Stimulated activated CD4-positive, alpha-beta T cell treated with anti-CD3 and anti-CD28 coated beads, Interleukin-15, amount 100 ng/mL, for 1 hour (primary cell): ENCODE measurements at places on chromosomes 4 and X.

- DNase-seq: no peak
Observed at GRCh38 chr4:46392421-46392820, 2.5 kb upstream of the GABRA2 start.

- DNase-seq: peak; percentile 39
Observed at GRCh38 chr4:173370130-173370476, 651 bp upstream of the SAP30 start.

DNA sequence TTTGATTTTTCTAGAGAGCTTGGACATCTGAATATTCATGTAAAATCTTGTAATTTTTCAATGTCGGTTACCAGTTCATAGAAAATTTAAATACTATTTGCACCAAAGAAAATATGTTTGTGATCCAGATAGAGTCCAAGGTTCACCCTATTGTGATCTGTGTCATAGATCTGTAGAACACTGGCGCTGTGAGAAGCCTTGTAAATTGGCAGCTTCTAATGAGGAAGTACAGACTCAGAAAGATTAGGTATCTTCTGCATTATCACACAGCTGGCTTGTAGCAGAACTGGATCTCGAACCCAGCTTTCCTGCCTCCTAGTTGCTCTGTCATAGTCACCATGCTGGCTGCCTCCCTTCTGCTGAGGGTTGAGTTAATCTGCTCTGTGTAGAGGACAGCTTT, 106.5 kb upstream of the PAK3 start:
- no peak for DNase-seq

- DNase-seq: no peak
Observed at GRCh38 chr4:83113429-83113786, 1.1 kb downstream of the PLAC8 start.

GRCh38 chr4:170051402-170051801, 25.2 kb upstream of the MFAP3L start:
- no peak for DNase-seq

GRCh38 chrX:9252182-9252581, 212.7 kb upstream of the TBL1X start:
- DNase-seq: no peak

DNA sequence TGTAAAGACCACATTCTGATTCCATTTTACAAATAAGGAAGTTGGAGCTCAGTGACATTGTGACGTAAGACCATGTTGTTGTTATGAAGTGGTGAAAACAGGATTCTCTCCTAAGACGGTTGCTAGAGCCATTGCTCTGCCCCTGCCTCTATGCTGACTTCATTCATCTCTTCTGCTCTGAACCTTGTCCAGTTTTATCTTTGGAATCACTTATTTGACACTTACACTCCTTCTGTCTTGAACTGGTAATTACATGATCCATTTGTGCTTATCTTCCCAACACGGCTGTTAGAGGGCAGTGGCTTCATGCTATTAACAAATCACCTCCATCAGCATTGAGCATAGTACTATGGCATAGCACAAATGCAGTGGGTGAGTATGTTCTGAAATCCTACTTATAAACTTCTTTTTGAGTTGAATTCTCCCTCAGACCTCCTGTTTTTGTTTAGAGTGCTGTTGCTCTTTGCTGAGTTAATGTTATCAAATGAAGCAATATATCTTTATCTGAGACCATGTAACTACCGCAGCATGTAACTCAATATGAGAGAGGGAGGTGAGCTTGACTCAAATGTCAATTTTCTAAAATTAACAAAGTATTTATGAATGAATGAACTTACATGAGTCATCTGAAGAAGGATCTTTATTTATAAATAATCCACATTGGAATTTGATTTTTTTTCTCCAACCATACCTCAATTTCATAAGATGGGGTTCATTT, 177.8 kb downstream of the RASL11B start:
- DNase-seq: no peak

- DNase-seq: no peak
Observed at GRCh38 chr4:145552181-145552822, 66.9 kb upstream of the MMAA start.

- DNase-seq: no peak
Observed at GRCh38 chrX:19121898-19122640, at the start of gene ADGRG2. TSS of gene ADGRG2 (minus strand) at chrX:19122468. CDS start at chrX:19068834, 53,634 bp downstream.

DNA sequence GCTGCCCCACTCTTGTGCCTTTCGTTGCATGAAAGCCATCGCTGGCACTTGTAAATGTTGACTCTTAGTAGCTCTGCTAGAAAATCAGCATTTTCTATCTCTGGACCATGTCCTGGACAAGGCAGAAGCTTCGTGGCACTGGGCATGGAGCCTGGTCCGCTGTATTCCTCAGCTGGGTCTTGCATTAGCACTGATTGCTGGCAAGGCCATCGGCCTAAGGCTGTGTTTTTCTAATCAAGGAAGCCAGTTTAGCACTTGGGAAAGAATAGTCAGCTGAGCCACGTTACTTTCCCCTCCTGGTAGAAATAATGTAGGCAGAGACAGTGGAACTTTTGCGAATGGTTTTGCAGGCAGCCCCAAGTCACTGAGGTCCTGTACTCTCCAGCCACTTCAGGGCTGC, 180.2 kb upstream of the EOLA2 start:
- DNase-seq: no peak

- no peak for DNase-seq
Observed at GRCh38 chr4:1310796-1311631, 21.3 kb downstream of the MAEA start.

GRCh38 chr4:96342790-96343455, 503.0 kb downstream of the PDHA2 start:
- DNase-seq: no peak

DNA sequence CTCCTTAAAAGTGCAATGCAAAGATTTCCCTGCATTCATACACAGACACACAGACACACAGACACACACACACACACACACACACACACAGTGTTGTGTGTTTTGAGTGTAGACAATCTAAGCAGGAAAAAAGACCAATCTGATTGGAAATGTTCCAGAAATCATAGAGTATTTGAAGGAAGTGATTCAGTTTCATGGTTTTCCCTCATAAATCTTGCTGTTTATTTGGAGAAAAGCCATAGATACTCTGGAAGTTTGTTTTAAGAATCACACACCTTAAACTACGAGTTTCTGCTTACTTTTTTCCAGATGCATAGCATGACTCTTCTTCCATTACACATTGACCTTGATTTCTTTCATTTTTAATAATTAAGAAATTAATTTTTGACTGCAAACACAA, 298.5 kb upstream of the BMP3 start:
- DNase-seq: no peak

DNA sequence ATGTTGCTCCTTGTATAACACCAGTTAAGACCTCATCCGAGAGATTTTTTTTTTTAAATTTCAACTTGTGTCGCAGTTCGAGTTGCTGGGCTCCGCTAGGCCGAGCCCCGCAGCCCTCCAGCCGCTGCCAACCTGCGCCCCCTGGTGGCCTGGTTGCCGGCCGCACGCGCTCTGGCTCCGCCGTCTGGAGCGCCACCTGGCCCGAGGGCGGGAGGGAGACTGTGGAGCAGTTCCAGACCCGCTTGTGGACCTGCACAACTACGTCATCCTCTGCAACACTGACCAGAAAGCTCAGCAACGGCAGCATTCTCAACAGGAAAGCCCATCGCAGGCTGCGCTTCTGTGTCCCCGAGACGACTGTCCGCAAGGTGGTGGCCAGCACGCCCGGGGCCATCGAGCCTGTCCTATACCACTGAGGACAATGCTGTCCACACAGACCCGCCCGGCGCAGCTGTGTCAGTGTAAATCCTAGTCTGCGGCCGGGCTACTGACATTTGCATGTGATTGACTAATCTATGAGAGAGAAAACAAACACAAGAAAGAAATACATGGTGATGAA, 39.1 kb downstream of the ARL9 start:
- peak; percentile 73 for DNase-seq

GRCh38 chr4:42533042-42533441, 123.9 kb downstream of the ATP8A1 start:
- no peak for DNase-seq

DNA sequence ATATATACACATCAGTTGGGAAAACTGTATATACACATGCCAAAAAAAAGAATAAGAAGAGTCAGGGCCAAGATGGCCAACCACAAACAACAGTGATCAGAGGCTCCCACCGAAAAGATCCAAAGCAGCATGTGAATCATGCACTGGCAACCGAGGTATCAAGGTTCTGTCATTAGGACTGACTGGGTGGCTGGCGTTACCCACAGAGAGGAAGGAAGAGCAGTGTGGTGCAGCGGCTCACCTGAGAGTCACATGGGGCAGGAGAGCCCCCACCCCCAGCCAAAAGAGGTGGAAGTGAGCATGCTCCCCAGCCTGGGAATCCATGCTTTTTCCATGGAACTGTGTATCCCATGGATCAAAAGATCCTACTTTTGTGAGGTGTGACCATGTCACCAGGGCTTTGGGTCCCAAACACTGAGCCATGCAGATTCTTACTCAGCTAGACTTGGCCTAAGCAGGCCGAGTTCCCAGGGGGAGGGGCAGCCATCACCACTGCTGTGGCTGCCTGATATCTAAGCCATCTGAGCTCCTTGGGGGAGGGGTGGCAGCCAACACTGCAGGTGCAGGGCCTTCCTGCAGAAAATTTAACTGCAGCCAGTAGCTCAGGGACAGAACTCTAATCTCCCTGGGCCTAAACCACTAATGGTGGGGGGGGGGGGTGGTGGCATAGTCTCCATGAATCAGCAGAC, 52.8 kb downstream of the P2RY10 start:
- no peak for DNase-seq

- DNase-seq: no peak
Observed at GRCh38 chr4:182699201-182699600, 218.0 kb downstream of the DCTD start.

DNA sequence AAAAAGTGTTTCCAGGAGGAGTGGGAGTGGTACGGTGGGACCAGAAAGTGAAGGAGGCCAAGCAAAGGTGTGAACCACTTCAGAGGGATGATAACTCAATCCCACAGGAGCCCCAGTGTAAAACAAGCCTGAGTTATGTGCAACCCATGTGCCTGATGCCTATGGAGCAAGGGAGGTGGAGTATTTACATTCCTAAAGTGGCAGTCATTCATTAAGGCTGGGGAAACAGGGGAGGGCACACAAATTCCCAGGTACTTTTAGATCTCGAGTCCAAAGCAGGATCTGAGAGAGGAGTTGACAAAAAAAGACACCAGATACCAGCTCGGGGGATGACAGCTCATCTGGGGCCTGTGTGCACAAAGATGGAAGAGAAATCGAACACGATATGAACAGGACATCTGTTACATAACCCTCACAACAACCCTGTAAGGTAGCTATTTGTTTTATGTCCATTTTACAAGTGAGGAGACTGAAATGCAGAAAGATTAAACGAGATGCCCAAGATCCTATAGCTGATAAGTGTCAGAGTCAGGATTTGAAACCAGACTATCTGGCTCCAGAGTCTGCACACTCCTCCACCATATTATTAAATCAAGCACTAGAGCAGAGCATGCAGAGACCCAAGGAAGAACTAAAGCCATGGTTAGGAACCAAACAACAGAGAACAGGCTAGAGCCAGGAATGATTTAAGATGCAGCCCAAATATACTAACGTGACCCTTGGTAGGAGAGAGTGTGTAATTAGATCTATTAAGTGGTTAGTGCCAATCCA, 91.9 kb upstream of the MAPK10 start:
- no peak for DNase-seq
